ENCODE measurements at places on chromosomes 3 and 15.

DNA sequence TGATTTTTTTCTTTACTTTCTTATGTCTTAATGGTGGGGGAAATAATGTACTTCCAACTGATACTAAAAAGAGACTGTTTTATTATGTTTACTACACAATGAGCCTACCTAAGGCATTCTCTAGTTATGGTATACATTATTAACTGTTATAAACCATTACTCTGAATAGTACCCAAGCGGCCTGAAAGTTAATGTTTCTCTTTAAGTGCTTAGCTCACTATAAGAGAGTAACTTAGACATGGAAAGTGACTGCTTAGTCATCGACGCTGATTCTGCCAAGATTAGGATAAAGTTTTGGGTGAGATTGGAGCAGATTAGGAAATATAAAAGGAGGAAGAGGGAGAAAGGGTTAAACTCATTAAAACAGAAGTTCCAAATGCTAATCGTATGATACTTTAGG, 365.0 kb downstream of the NLGN1 start:
- no peak for DNase-seq

- no peak for DNase-seq
Observed at GRCh38 chr3:190499122-190499521, 14.8 kb upstream of the IL1RAP start.

DNA sequence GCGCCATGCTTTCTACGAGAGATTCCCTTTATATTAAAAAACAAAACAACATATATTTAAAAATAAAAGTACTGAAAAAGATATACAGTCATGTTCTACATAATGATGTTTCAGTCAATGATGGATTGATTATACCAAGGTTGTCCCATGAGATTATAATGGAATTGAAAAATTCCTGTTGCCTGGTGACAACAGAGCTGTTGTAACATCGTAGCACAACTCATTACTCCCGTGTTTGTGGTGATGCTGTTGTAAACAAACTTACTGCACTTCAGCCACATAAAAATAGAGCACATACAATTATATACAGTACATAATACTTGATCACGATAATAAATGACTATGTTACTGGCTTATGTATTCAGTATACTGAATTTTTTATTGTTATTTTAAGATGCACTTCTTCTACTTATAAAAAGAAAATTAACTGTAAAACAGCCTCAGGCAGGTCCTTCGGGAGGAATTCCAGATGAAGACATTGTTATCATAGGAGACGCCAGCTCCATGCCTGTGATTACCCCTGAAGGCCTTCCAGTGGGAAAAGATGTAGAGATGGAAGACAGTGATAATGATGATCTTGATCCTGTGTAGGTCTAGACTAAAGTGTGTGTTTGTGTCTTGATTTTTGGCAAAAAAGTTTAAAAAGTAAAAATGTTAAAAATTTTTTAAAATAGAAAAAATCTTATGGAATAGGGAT, 11.7 kb downstream of the CCR1 start:
- DNase-seq, result no peak

- DNase-seq, result no peak
Observed at GRCh38 chr3:76871655-76872054, 168.2 kb upstream of the ROBO2 start.

DNA sequence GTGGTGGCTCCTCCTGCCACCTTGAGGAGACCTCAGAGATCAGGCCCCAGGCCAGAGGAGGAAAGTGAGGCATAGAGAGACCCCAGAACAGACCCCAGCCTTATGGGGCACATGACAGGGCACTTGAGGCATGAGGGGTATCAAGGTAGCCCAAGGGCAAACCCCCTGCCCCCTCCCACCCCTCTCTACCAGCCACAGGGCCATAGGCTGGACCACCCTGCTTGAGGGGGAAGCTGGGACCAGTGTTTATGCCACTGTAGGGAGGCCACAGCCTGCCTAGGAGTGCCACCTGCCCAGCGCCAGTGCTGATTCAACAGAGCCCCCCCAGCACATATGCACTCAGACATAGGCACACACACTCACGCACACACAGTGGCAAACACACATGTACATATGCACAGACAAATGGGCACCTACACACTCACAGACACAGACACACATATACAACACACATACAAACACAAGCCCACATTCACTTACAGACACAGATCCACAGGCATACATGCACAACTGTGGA, 10.3 kb downstream of the MYL3 start:
- DNase-seq, result no peak

DNA sequence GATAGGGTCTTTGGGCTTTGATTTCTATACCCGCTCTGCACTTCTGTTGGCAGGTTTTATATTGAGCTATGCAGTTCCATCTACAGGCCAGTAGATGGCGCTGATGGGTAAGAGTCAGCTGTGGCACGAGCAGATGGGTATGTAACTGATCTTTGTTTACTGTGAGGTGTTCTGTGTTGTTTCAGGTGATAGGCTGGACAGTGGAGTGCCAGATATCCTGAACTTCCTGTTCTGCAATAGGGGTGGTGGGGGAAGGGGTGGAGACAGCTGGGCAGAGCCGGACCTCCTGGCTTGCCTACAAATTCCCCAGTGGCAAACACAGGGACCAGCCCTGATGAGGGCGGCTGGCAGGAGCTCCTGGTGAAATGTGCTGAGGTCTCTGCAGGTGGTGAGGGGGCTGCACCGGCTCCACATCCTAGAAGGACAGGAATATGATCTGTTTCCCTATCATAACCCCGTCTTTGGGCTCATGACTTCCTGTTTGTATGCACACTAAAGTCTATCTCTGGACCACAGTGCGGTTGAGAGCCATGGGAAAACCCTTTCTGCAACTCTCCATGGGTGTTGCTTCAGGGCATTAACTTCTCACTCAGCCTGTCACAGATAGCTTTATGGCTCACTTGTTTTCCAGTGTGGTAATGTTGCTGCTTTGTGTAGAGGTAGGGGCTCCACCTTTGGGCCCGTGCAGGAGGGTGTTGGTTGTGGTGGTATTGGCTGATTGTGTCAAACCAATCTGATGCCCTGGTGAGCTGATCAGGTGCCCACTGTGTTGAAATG, 13.4 kb upstream of the FAM98B start:
- DNase-seq, result peak; percentile 65

DNA sequence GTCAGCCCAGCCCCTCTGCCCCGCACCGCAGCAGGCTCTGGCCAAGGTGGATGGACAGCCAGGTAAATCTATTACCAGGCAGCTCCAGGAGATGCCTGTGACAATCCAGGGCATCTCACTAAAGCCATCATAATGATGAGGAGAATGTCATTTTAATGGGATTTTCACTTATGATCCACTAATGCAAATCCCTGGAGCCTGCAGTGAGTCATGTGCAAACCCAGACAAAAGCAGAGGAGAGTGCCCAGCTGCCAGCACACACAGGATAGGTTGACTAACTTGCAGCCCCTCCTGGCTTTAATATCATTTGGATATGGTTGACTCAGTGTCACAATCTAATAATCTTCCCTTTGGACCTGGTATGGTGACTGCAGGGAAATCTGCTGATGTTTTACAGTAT, 206.9 kb upstream of the TRIM42 start:
- DNase-seq, result no peak

GRCh38 chr15:88649753-88650551, 11.1 kb downstream of the ISG20 start:
- DNase-seq, result no peak

DNA sequence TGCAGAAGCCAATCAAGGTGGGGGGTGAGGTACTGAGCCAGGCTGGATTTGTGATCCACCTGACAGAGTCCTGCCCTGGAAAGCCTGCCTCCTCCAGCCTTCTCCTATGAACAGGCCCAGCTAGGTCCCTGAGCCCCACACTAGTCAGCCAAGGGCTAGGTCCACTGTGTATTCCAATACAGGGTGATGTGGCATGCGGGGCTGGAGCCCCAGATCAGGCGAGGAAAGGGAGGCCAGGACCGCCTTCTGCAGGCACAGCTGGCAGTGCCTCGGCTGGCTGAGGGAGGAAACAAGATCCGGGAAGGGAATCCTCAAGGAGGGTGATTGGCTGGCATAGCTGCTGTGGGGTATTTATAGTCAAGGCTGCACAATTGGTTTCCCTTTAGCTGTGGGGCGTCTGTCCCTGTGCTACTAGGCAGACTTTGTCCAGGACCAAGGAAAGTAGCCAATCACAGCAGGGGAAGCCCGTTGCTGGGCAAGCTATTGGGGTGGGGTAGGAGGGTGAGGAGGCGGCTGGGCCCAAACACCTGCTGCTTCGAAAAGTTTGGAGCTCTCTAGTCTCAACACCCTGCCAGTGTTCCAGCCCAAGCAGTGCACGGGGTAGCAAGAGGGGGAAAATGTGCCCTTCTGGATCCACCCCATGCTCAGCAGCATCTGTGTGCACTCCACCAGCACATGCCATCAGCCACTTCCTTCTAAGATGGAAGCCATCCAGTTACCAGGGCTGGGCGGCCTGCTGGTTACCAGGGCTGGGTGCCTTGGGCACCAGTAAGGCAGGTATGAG, 5.9 kb downstream of the KY start:
- DNase-seq, result no peak

DNA sequence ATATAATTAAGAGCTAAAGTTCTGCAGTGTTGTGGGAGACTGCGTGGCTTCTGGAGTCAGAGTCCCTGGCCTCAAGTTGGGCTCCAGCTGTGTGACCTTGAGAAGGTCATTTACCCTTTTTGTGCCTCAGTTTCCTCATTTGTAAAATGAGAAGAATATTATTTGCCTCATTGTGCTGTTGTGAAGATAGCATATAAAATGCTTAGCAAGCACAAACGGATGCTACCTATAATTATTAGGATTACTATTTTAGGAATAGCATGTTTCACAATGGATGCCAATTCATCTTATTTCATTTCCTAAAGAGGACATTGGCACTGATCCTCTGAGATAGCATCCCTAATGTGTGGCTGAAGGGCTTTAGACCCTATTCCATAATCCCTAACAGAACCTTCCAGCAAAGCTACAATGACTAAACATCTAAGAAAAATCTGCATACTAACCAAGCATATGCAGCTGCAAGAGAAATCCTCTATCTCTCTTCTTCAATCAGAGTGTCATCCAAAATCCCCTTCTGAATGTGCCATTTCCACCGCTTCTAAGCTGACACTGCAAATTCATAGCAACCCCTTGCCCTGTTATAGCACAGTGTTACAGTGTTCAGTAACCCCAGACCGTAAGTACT, 148.3 kb downstream of the RBMS3 start:
- DNase-seq, result no peak

GRCh38 chr3:54279005-54279583, 156.7 kb downstream of the CACNA2D3 start:
- no peak for DNase-seq

DNA sequence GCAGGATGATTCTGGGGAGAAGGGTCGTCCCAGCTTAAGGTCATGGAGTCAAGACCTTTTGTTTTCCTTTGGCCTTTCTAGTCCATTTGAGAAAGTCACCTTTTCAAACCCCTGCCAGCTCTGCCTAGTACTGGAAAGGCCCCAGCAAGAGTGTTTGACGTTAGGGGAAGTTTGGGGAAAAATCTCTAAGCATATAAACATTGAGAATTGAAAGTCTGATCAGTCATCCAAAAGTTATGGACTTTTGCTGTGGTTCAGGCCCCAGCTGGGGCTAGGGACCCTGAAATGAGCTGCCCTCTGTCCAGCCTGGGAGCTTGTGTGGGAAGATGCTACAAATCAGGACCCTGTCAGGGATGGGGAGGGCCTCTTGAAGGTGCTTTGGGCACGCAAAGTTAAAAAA, 21.6 kb downstream of the SLC6A6 start:
- no peak for DNase-seq

DNA sequence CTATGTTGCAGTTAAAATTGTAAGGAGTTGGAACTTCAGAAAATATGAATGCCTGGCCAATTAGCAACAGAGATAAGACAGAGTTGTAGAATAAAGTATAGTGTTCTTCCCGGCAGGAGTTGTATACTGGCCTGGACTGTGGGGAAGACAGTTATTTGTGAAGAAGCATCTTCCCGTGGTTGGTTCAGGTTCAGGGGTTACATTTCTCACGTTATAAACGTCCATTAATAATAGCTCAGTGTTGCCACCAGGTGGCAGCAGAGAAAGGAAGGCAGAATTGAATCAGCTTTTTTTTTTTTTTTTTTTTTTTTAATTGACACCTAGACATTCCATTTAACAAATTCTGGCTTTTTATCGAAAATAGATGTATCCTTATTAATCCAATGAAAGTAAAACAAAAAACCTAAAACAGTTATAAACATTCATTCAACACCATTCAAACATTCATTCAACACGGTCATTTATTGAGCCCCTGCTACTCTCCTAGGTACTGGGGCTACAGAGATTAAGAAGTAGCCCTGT, 66.4 kb upstream of the NR2E3 start:
- DNase-seq, result peak; percentile 23

- peak; percentile 63 for DNase-seq
Observed at GRCh38 chr3:127566833-127567232, 23.7 kb downstream of the TPRA1 start.

DNA sequence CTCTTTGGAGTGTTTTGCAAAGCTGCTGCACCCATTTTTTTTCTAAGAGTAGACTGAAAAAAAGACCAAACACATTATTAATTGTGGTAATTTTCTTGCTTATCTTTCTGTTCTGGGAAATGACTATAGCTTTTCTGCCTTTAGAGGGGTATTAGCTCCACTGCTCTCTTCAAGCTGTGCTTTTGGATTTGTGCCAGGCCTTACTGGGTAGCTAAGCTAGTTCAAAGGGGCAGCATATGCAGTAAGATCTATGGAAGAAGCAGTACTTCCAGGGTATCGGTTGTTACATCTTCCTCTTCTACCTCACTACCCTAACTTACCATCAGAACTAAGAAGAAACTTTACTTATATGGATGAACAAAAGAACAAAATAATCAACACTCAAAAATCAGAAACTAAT, 28.7 kb upstream of the ARIH1 start:
- DNase-seq, result peak; percentile 2

GRCh38 chr15:56184516-56184915, 59.2 kb downstream of the RFX7 start:
- DNase-seq, result no peak

DNA sequence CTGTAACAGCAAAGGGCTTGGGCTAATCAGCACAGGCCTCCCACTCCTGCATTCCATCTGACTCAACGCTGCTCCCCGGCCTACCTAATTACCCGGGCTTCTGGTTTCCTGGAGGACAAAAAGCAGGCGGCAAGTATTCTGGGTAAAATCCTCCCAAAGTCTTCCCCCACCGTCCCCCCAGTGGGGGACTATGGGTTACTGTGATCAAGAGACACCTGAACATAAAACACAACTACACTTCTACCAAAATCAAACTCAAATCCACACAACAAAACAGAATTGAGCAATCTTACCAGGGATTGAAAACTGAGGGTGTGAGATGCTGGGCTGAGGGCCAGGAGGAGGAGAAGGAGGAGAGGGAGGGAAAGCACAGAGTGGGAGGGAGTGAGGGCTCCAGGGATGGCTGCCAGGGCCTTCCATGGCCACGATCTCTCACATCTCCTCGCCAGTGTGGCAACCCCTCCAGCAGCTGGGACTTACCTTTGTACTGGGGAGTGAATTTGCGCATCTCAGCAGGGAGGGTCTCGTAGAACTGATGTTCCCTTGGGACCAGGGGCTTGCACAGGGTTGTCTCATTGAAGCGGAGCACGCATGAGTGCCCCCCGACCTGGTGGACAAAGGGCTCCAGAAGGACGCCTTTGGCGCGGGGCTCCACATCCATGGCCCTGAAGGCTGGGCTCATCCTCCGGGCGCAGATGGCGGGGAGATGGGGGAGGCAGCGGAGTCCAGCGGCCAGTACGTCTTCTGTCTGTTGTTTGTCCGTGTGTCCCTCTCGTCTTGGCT, 9.1 kb upstream of the NCKIPSD start:
- DNase-seq, result peak; percentile 14

- no peak for DNase-seq
Observed at GRCh38 chr3:30631243-30631904, 25.0 kb downstream of the TGFBR2 start.
